NCI-H1105 treated with DMSO at 0.1 percent for 48 hours (cell line): ENCODE measurements at places on chromosomes 11 and 22.

DNA sequence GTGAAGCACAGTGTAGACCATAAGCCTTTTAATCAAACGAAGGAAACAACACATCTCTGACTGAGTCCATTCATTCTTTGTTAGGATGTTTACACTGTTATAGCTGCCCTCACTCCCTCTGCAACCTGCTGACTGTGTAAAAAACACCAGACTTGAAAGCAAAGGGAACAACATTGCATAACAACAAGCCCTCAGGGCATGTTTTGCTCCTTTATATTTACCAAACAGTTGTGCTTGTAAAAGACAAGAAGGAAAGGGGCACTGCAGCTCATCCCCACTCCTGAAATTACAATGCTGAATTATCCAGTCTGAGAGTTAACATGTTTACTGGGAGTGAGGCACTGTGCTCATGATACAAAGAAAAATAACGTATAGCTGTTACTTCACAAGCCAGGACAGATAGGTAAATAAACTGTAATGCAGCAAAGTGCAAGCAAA, 46.4 kb downstream of the RAB30 start:
- peak; percentile 70 for DNase-seq

DNA sequence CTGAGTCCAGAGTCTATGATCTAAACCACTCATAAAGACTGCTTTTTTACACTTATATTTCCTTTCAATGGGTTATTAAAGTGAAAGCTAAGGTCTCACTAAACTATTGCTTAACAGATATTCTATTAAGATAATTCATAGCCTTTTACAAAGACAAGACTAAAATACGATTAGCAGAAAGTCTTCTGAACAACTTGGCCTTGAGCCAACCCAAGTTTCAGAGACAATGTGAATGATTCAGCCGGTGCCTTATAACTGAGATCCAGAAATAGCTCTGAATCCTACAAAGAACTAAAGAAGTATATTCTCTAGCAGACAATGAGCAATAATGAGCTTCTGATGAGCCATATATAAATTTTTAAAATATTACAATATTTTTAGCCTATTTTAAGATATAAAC, 41.5 kb upstream of the CARD18 start:
- no peak for DNase-seq

DNA sequence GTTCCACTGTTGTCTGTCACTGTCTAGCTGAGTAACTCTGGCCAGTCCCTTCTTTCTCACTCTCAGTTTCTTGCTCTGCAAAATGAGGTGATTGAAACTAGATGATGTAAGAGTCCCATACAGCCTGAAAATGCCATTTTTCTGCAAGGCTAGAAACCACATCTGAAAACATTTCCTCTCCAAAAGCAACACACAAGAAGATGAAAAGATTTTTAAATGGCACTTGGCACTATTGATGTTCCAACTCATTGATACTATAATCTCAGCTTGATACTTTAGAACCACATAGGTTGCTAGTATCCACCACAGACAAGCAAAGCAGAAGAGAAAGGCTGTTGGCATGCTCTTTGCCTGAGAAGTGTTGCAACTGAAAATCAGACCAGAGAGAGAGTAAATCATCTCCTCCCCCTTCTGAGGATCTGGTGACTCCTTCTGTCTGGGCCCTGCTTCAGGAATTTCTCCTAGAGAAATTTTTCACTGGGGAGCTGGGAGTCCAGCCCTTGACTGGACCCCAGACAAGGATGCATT, 1217.9 kb downstream of the LRRC4C start:
- DNase-seq: no peak

DNA sequence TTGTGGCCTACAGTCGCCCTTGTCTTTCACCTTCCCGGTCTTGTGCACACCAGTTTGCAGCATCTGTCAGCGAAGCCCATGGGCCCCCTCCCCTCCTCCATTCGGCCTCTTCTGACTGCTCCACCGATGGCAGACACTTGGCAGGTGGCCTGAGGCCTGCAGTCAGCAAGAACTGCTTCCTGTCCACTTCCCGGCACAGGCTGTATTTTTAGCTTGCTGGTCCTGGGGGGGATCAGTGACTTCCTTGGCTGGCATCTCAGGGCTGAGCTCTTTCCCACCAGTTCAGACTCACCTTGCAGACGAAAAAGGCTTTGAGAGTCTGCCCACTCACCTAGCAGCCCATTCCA, 106.4 kb downstream of the SYN3 start:
- DNase-seq: no peak

GRCh38 chr11:84691830-84692229, 935.3 kb downstream of the DLG2 start:
- no peak for DNase-seq

- peak; percentile 14 for DNase-seq
These were observed 10.2 kb upstream of the P4HA3 start for GRCh38 chr11:74321487-74322188.

DNA sequence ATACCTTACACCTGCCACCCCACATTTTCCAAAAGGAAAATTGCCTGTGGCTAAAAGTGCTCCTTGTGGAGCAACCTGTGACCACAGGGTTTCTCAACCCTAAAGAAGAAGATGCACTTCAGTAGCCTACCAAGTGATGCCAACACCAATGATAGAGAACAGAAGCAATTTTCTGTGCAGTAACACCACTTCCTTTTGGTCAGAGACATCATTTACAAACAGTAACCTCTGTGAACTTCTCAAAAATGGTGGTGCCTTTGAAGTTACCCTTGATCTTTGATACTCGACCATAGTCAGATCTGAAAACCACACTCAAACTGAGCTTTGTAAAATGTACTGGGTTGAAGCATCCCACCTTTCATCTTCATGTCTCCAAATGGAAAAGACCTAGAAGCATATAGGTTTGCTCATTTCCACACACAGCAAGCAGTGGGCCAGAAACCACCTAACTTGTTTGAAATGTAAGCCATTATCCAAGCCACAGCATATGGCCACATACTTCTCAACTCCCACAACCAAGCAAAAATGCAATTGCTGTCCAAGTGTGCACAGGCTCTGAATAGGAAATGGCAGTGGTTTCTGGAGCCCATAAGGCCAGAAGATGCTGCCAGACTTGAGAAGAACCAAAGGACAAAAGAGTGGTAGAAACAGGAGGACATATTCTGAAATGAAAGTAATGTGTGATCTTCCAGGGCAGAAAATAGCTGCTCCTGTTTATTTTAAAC, 24.3 kb downstream of the MPPED2 start:
- DNase-seq: no peak

DNA sequence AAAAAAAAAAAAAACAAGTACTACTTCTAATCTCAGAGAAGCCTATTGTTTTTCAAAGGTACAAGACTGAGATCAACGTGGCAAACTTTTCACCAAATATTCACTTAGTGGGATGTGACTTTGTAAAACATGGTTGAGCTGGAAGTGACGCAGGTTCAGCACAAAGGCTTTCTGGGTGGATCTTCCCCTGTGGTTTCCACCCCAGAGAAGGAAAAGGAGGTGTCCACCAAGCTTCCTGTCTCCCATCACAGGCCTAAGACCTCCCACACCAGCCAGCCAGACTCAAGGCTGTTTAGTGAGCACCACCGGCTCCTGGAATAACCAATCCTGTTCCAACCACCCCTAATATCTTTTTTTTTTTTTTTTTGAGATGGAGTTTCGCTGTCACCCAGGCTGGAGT, 5.7 kb downstream of the TMEM184B start:
- DNase-seq: no peak

GRCh38 chr22:19904935-19905334, 36.6 kb upstream of the COMT start:
- no peak for DNase-seq

DNA sequence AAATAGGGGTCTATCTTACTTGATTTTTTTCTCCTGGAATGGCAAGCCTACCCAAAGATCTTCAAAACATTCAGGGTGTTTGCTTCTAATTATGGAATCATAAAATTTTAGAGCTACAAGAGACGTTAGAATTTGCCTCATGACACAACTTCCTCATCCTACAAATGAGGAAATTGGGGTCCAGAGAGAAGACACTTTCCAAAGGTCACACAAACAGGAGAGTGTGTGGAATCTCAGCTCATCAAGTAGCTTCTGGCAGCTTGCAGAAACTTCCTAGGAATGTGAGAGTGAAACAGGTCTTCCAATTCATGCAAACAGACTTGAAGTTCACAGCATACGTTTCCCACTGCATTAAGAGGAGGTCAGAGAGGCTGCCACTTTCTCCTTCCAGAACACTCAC, 976.0 kb downstream of the OPCML start:
- no peak for DNase-seq

DNA sequence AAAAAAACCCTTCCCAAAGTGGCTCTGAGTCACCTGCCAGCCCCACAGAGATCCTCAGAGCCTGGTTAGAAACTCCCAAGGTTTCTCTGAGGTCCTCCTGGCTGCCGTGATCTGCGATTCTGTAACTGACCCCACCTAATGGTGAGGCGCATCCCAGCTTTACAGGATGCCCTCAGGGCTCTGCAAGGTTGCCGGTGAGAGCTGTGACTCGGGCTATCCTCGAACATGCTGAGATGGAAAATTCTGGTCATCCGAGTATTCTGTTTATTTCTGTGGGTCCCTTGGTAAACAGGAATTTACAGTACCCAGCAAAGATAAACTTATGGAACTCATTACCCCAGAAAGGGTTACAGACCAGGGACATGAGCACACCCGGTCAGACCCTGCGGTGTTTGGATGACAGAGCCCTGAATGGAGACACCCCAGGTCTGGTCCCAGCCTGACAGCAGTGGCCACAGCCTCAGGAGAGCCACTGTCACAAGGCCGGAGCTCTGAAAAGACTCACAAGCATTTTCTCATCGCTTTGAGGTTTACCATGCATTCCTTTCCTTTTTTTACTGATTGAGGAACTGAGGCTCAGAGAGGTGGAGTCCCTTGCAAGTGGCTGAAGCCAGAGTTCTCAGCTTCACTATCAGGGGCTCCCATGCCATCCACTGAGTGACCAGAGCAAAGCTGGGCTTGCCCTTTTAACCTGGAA, 22.2 kb downstream of the LIF start:
- no peak for DNase-seq

DNA sequence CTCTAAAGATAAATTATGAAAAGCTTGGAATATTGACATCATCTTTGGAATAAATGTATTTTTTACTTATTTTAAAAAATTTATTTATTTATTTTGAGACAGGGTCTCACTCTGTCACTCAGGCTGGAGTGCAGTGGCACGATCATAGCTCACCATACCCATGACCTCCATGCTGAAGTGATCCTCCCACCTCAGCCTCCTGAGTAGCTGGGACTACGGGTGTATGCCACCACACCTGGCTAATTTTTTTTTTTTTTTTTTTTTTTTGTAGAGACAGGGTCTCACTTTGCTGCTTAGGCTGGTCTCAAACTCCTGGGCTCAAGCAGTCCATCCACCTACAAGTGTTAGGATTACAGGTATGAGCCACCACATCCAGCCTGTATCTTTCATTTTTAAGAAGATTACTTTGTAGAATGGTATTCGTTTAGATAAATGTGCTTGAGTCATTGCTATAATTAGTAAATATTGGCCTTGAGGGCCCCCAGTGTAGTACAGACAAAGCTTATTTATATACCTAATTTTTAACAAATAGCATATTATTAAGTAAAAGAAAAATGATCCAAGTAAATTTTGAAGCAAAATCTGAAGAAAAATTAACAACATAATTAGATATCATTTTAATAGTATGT, 8.5 kb downstream of the SWAP70 start:
- DNase-seq: no peak

DNA sequence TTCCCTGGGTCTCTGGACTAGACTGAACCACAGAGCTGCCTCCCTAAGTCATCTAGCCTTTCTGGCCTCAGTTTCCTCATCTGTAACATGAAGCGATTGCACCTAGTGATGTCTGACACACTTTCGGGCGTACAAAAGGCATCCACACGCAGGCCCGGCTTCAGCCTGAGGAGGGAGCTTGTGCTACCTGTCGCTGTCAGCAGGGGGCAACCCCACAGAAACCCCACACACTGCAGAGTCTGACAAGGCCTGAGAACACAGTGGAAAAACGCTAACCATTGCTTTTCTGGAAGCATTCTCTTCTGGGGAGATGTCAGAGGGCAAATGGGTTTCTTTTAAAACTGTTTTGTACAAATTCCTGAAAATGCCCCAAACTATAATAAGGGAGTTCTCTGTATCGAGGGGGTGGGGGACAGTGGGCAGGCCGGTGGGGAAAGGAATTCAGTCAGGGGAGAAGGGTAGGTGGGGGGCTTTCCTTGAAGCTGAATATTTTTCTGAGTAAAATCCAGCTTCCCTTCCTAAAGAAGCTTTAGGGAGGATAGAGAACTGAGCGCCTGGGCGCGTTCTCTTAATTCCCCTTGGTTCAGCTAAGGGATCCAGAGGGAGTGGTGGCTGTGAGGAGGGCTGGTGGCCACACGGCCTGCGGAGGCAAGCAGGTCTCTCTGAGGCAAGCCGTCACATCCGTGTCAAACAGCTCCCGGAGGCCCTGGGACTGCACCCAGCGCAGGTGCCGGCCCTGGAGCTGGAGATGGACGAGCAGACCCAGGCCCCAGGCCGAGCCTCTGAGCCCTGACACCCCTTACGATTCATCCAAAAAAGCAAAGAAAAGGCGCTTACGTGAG, 533 bp downstream of the ELF5 start:
- DNase-seq: no peak

- DNase-seq: no peak
These were observed 41.6 kb downstream of the CHRDL2 start for GRCh38 chr11:74689666-74690065.

- no peak for DNase-seq
These were observed 13.8 kb upstream of the IFITM3 start for GRCh38 chr11:334264-334994.

DNA sequence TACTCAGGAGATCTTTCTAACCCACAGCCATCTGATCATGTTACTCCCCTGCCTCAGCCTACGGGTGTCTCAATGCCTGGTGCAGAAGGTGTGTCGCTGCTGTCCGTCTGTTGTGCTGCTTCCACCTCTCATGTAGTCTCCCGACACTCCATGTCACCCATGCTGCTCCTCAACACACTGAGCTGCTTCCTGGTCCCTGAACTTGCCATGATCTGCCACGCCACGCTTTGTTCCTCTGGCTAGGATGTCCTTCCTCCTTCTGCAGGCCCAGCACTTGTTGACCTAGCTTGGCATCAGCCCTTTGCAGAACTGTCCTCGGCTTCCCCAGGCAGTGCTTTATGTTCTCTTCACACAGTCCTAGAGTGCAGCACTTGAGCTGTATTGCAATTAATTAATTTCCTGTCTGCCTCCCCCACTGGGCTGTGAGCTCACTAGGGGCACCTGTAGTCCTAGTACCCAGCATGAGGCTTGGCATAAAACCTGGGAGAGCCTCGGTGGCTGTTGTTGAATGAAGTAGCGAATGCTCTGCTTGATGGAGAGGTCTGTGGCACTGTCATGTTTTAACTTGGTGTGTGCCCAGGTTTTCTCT, 9.5 kb downstream of the GTPBP1 start:
- no peak for DNase-seq

GRCh38 chr11:130202818-130203689, 43.5 kb downstream of the ST14 start:
- DNase-seq: no peak

GRCh38 chr11:81000735-81001134, 1559.9 kb upstream of the TENM4 start:
- no peak for DNase-seq

DNA sequence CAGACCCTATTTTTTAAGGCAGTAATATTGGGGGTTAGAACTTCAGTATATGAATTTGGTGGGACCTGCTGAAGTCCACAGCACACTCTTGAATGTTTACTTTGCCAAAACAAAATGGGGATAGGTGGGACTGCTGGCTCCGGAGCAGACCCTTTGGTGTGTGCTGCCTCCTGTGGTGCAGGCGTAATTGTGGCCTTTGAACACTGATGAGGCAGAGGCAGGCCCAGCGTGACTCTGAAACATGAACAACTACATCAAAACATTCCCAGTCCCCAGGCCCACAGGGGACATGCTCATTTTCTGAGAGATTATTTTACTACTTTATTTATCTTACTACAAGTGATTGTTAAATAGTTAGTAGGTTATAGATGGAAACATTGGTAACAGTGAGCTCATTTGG, 225.0 kb upstream of the TBCEL start:
- no peak for DNase-seq
